ENCODE measurements at places on chromosomes 13 and 19.

- DNase-seq = peak; percentile 17
These were observed 13.1 kb downstream of the DNM2 start for GRCh38 chr19:10730932-10731331.

DNA sequence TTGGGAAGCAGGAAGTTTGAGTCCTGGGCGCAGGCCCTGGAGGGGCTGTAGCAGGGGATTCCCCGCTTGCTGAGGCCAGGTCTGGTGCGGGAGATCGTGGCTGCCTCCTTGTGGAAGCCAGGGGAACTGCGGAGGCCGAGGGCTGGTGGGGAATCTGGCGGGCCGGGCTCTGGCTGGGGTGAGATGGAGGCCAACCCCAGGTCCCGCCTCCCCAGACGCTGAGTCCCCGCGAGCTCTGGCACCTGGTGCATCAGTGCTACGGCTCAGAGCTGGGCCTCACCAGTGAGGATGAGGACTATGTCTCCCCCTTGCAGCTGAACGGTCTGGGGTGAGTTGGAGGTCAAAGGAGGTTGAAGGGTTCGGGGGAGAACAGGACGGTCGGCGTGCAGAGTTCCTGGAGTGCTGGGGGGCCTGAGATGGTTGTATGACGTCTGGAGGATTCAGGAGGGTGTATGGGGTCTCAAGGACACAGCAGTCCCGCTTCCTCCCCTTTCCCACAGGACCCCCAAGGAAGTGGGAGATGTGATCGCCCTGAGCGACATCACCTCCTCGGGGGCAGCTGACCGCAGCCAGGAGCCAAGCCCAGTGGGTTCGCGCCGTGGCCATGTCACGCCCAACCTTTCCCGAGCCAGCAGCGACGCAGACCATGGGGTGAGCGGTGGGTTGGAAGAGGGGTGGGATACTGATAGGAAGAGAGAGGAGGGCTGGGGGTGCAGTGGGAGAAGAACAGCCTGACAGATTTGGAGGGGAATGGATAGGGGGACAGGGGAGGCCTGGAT is 13.1 kb downstream of the GRAMD1A start:
- DNase-seq = peak; percentile 44

GRCh38 chr13:37665420-37665819 is 66.9 kb upstream of the POSTN start:
- DNase-seq = no peak

GRCh38 chr13:49457221-49457620 is 13.1 kb downstream of the SETDB2 start:
- no peak for DNase-seq

DNA sequence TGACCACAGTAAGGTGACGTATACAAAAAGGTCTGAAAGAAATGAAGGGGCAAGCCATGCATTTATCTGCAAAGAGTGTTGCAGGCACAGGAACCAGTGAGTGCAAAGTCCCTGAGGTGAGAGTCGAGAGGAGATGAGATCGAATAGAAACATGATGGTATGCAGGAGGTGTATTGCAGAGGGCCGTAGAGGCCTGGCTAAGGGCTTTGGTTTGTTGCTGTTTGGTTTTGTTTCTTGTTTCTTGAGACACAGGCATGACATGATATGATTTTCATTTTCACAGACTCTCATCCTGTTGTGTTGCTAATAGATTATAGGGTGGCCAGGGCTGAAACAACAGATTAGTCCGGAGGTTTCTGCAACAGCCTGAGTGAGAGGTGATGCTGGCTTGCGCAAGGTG is 80.4 kb downstream of the HSPH1 start:
- DNase-seq = no peak

GRCh38 chr13:32211813-32212212 is 103.3 kb downstream of the ZAR1L start:
- DNase-seq = no peak

DNA sequence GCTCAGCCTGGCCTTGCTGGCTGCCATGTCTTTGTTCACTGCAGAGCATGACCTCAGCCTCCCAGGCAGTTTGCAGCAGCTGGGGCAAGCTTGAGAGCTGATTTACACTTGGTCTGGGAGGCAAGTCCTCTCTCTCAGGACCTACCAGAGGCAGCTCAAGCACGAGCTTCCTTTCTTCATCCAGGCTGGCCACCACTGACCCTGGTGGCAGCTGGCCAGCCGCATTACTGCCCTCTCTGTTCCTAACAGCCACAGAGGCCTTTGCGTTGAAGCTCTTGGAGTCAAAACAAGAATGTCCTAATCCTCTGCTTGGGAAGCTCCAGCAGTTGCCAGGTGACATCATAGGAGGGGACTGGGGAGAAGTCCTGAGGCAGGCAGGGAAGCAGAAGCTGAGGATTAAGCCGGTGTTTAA is 85.7 kb downstream of the NUFIP1 start:
- peak; percentile 66 for DNase-seq

DNA sequence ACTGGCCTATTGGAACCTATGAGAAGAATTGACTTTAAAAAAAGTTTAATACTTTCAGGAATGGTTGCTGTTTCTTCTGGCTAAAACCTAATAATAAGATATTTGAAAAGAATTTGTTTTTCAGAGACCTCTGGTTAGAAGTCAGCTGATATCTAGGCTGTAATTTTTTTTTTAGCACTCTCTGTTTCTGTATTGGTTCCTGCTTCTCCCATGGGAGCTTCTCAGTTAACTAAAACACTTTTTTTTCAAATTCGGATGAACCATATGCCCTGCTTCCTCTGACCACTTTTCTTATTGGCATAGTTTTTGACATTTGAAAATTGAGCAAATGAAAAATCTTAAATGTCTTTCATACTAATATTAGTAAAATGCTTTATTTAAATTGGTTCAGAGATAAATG is 163.5 kb upstream of the SLC10A2 start:
- DNase-seq = no peak

DNA sequence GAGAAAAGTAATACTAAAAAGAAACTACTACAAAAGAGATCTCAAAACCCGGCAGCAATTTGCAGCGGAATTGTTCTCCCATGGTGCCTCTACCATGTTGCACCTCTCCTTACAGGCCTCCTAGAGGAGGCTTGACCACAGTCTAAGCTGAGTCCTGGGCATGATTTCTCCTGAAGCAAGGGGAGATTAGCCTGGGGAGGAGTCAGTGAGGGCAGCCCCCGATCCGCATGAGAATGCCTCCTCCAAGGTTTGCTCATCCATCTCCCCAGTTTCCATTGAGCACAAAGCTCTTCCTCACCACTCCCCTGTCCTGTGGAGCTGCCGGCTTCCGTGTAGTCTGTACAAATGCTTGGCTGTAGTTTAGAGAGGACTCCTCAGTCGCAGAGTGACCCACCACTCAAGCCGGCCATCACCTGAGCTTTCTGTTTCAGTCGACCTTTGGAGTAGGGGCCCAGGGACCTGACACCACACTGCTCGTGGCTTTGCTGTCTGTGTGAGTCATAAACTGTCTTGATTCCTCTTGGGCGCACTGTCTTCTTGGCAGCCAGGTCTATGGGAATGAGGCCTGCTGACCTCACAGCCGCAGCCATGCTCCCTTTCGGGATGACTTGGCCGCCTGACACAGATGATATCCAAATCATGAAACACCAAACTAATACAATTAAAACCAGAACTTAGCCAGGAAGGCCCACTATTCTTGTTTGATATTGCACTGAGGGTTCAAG is 72.3 kb downstream of the C1QTNF9 start:
- DNase-seq = no peak

DNA sequence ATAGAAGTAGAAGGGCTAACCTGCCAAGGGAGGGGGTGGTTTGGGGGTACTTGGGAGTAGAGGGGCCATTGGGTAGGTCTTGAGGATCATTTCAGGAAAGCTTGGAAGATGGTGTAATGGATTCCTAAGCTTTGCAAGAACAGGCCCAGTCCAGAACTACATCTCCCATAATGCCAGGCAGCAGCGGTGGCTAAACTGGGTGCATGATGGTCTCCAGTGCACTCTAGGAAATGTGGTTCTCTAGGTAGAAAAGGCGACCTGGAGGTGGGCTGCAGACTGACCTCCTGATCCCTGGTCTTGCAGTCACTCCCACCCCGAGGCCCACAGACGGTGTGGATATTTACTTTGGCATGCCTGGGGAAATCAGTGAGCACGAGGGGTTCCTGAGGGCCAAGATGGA is 3.8 kb downstream of the APLP1 start:
- DNase-seq = no peak

- no peak for DNase-seq
These were observed at the start of gene STOML3 for GRCh38 chr13:38990693-38991092. TSS of gene STOML3 (minus strand) at chr13:38990831. CDS start at chr13:38990721, 110 bp downstream.

DNA sequence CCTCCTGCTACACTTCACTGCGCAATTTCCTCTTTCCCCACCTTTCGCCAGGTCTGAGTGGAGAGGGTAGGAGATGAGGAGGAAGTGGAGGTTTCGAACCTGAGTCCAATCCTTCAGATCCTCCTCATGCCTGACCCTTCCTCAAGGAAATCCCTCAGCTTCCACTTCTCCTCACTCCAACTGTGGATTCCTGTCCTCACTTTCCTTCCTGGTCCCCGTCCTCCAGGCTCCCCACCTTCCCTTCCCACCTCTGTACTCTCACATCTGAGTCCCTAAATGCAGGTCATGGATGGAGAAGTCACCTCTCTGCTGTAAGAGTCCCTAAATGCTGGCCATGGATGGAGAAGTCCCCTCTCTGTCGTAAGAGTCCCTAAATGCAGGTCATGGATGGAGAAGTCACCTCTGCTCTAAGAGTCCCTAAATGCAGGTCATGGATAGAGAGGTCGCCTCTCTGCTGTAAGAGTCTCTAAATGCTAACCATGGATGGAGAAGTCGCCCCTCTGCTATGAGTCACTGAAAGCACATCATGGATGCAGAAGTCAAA is 3.1 kb downstream of the TMEM86B start:
- DNase-seq = no peak

DNA sequence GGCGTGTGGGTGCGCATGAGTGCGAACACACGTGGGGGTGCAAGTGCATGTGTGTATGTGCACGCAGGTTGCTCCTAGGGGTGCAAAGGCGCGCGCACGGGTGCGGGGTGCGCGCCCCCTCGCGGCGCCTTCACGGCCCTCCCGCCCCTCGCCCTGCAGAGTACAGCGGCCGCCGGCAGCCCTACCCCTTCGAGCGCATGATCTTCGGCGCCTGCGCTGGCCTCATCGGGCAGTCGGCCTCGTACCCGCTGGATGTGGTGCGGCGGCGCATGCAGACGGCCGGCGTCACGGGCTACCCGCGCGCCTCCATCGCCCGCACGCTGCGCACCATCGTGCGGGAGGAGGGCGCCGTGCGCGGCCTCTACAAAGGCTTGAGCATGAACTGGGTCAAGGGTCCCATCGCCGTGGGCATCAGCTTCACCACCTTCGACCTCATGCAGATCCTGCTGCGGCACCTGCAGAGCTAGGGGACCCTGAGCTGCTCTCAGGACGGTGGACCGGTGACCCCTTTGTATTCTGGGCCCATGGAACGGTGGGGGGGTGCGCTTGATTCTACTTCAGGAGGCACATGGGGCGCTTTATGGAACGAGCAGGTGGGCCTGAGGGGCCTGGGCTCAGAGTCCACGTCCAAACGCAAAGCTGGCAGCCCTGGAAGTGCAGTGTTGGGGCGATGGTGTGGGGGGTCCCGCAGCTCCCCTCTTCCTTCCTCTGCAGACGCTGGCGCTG is 27.7 kb downstream of the TMEM161A start:
- no peak for DNase-seq

GRCh38 chr19:35153701-35154524 is 622 bp upstream of the FXYD5 start:
- no peak for DNase-seq

- peak; percentile 52 for DNase-seq
These were observed 25.0 kb downstream of the SH3GL1 start for GRCh38 chr19:4375164-4376027.

DNA sequence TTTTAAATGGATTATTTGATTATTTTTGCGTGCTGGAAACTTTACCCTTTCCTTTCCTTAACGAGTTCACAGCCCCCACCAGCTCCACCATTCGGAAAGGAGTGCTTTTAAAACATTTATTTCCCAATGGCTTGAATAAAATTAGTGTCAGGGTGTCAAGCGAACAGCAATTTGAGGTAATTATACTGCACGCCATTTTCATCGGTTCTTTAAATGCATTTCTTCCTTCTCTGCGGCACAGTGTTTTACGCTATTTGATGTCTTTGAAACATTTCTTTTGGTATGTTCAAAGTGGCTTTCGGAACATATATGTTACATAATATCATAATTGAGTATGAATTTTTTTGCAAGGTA is 309 bp upstream of the SLITRK1 start:
- DNase-seq = no peak

DNA sequence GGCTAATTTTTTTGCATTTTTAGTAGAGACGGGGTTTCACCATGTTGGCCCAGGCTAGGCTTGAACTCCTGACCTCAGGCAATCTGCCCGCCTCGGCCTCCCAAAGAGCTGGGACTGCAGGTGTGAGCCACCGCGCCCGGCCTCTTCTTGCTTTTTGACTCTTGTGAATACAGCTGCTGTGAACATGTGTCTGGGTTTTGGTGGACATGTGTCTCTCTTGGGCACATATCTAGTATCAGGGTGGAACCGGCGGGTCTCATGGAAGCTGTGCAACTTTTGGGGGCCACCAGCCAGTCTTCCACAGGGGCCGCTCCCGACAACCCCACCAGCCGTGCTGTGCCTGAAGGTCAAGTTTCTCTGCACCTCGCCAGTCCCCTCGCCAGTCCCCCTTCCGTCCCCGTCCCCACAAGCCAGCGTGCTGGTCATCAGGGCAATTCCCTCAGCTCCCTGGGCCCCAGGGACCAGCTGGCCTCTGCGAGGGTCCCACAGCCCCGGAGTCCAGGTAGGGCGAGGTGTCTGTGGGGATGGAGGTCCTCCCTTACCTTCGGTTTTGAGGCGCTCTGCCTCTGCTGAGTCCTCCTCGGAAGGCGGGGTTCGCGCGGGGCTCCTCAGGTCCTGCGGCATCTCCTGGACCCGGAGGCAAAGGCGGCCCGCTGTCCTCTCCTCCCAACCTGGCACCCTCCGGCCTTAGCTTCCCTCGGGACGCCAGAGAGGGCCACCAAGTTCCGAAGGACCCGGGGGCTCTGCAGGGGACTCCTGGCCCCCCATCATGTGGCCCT is 16.3 kb downstream of the SGTA start:
- DNase-seq = no peak

- DNase-seq = peak; percentile 8
These were observed 13.7 kb downstream of the PVR start for GRCh38 chr19:44657211-44657921.

DNA sequence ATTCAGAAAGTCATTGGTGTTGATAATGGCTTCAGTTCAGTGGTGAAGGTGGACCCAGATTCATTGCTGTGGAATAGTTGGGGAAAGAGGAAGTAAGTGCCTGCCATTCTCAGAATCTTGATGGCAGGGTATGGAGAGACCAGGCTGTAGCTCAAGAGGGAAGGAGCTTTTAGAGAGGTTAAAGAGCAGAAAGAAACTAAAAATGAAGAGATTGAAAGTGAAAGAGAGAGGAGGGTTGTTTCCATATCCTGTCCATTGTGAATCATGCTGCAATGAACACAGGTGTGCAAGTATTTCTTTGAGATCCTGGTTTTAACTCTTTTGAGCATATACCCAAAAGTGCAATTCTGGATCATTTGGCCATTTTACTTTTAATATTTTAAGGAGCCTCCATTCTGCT is 12.5 kb downstream of the GJB6 start:
- DNase-seq = no peak

GRCh38 chr13:23087880-23088279 is 92.9 kb upstream of the SGCG start:
- DNase-seq = no peak

GRCh38 chr13:33932769-33933406 is 114.9 kb downstream of the RFC3 start:
- no peak for DNase-seq

All from midbrain (tissue), 1 donor.